ENCODE measurements at places on chromosomes 4 and X. TPM values are rescaled to one million over a fixed set of nuclear protein-coding genes. Genes with fewer than 3 reads are reported as not detected.

DNA sequence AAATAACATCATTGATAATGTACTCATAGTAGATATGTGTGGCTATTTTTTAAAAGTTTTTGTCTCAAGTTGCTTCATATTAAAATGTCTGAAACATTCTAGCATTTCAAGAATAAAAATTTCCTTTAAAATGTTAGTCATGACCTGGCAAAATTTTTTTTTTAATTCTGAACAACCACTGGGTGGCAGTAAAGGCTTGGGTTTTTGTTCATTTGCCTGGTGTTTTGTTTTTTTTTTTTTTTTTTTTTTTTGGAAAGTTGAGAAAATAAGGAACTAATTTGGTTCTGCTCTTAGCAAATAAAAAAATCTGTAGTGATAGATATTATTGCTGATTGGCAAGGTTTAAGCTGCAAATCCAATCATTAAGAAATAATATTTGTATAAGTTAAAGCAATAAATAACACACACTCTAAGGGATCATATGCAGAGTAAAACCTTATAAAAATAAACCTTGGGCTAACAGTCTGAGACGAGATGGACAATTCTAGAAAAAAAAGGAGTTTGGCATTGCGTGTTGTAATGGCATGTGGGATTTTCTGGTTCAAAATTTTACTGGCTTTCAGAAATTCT, 81.4 kb downstream of the CEP44 start:
- H3K4me1 ChIP-seq, result no peaks in the 10 kb centered on the region
- no peaks in the 10 kb centered on the region for H3K36me3 ChIP-seq
- no peak for DNase-seq
- no peak overlapping the region for H3K27ac ChIP-seq
- H3K27me3 ChIP-seq, result no peaks in the 10 kb centered on the region

Gene RTL3
- total RNA-seq, result 1.8 TPM

DNA sequence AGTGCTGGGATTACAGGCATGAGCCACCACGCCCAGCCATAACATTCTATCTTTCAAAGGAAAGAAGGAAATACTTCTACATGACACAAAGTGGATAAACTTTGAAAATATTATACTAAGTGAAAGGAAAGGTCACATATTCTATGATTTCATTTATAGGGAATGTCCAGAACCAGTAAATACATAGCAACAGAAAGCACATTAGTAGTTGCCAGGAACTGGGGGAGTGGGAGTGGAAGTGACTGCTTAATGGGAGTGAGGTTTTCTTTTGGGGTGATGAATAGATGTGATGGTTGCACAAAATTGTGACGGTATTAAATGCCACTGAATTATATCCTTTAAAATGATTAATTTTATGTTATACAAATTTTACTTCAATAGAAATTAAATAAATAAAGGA, 95.7 kb upstream of the IL15 start:
- H3K27me3 ChIP-seq, result no peaks in the 10 kb centered on the region
- no peak overlapping the region for H3K27ac ChIP-seq
- peaks cover 8% of the 10 kb centered on the region for H3K4me1 ChIP-seq
- H3K4me3 ChIP-seq, result no peak overlapping the region

DNA sequence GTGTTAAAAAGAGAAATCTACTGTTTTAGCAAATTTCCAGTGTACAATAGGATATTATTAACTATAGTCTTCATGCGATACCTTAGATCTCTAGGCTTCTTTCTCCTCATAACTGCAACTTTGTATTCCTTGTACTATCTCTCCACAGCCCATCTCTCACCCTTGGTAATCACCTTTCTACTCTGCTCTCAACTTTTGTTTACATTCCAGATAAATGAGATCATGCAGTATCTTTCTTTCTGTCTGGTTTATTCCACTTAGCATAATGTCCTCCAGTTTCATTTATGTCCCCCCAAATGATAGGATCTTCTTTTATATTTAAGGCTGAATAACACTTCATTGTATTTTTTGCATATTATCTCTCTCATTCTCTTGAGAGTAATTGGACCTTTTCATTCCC, 165.5 kb downstream of the HS3ST1 start:
- H3K4me3 ChIP-seq, result no peak overlapping the region
- H3K36me3 ChIP-seq, result no peaks in the 10 kb centered on the region
- H3K4me1 ChIP-seq, result no peaks in the 10 kb centered on the region
- no peak for DNase-seq
- H3K27me3 ChIP-seq, result no peaks in the 10 kb centered on the region

DNA sequence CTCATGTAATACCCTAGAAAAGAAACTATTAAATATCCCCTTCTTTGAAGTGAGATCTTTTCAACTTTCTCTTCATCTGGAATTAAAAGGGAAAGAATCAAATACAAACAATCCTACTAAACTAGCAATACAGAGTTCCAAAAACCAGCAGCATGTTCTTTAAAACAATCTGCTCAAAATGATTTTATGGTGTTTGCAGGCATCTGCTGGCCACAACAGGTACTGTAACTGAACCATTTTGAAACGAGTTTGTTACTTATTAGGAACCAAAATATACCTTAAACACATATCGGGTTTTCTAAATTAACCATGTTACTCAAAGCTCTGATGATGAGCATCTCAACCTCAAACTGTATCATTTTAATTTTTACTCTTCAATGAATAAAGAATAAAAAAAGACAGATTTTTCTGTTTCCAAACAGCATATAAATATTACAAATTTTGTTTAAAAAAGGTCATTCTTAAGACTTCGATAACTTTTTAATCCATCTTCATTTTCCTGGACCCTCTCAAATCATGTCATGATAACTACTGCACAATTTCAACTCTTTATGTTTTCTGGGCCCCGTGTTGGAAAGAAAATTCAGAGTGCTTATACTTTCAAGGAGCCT, 56.5 kb downstream of the ARAP2 start:
- H3K4me3 ChIP-seq, result no peak overlapping the region
- no peaks in the 10 kb centered on the region for H3K4me1 ChIP-seq
- H3K36me3 ChIP-seq, result no peaks in the 10 kb centered on the region
- no peaks in the 10 kb centered on the region for H3K27me3 ChIP-seq

Gene TMEM255A
- 3.9 TPM for total RNA-seq

All from sigmoid colon (tissue), 7 donors.